ENCODE measurements at places on chromosomes 1 and 21.

GRCh38 chr21:35730325-35730724 is 330.0 kb downstream of the SETD4 start:
- no peak for DNase-seq

DNA sequence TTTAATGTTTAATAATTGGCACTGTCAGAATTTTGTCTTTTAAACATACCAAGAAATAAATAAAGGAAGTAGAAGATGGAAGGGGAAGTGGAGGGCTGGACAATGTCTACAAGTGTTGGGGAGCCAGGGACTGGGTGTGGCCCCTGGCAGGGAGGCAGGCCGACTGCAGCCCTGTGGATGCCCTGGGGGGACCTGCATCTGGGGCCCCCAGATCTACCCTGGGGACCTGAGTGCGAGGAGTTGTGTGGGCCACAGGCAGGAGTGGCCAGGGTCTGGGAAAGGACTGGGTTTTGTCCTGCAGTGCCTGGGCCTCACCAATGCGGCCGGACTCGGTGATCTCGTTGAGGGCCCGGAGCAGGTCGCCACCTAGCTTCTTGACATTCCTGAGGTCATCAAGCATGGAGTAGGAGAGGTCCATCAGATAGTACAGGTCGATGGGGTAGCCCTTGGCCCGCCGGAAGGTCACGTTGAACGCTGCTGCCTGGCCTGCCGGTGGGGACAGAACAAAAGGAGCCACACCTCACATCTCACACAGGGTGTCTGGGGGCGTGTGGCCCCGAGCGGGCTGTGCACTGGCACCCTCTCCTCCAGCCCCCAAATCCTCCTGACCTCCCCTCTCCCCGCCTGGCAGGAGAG is 17.5 kb downstream of the ITGB2 start:
- DNase-seq: no peak

DNA sequence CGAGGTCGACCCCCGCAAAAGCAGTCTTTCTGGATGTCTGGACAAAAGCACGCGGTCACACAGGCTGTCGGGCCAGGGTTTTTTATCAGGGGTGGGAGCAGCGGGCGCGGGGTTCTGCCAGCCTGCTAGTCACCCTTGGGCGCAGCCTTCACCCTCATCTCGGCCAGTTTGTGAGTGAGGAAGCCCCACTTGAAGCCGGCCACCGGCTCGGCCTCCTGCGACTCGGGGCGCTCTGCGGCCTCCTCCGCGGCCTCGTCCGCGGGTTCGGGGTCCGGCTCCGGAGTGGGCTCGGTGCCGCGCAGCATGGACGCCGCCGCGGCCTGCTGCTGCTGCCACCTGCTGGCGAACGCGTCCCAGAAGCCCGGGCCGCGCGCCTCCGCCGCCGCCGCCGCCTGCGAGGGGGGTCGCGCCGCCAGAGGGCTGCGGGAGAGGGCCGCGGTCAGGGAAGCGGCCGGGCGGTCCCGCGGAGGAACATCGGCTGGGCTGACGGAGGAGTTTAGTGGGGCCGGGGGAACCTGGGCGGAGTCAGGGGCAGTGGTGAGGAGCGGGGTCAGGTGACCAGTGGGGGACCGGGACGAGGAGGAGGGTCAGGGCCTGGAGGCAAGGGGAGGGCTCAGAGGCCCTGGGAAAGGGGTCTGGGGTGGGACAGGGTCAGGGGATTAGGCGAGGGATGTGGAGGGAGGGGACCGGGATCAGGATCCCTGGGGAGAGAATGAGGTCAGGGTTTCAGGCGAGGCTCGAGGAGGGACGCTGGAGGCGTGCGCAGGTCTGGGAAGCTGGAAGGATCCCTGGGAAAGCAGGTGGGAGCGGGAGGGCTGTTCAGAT is 4.5 kb downstream of the C1orf232 start:
- DNase-seq: no peak

DNA sequence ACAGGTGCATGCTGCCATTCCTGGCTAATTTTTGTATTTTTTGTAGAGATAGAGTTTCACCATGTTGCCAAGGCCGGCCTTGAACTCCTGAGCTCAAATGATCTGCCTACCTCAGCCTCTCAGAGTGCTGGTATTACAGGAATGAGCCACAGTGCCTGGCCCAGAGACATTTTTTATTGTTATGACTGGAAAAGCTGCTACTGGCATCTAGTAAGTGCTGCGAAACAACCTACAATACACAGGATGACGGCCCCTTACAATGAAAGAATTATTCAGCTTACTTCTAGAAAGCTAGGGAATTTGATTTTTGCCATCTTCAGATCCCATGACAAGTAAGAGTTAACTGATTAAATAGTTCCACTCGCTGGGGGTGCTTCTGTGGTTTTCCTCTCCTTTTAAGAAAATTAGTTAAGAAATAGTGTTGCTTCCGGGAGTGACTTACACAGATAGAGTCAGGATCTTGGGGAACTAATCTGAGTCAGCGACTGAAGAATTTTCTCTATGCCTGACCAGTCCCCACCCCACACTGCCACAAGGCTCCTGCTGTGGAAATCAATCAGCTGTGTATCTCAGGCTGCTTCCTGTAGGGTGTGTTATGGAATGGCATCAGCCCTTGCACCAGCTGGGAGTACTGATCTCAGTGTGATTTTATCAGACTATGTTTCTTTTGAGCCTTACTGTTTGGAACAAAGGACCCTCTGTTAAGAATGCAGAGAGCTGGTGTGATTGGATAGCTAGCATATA is 93.0 kb upstream of the BMP8A start:
- DNase-seq: peak; percentile 63

- no peak for DNase-seq
These were observed 11.1 kb upstream of the MSTO1 start for GRCh38 chr1:155598842-155599331.

DNA sequence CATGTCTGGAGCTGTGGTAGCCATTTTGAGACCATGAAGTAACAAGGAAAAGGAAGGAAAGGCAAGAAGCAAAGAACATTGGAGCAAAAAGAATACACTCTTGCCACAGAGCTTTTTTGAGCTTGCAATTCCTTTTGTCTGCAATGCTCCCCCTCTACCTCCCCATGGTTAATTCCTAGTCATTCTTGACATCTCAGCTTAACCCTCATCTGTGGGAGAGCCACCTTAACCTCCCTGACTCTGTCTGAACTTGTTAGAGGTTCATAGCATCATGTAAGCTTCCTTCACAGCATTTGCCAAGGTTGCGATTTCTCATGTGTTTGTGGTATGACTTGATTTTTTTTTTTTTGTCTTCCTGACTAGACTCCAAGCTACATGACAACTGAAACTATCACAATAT is 564.1 kb upstream of the PLXNA2 start:
- DNase-seq: no peak

- DNase-seq: no peak
These were observed 13.8 kb downstream of the PAXBP1 start for GRCh38 chr21:32757804-32758203.

DNA sequence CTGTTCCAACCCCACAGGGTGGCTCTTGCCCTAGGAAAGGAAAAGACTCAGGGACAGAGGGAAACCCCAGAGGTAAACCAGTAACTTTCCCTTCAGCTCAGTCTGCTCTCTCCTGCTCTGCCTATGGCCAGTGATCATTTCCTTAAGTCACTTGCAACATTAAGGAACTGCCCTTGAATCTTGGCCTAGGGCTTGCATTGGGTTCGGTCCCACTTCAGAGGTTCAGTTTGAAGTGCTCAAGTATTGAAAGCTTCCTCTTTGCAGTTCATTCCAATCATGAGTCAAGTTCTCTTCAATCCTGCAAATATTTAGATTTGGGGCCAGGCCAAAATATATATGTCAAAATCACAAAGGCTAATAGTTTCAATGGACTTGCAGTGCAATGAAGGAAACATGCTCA is 97.7 kb upstream of the IRF2BP2 start:
- no peak for DNase-seq

DNA sequence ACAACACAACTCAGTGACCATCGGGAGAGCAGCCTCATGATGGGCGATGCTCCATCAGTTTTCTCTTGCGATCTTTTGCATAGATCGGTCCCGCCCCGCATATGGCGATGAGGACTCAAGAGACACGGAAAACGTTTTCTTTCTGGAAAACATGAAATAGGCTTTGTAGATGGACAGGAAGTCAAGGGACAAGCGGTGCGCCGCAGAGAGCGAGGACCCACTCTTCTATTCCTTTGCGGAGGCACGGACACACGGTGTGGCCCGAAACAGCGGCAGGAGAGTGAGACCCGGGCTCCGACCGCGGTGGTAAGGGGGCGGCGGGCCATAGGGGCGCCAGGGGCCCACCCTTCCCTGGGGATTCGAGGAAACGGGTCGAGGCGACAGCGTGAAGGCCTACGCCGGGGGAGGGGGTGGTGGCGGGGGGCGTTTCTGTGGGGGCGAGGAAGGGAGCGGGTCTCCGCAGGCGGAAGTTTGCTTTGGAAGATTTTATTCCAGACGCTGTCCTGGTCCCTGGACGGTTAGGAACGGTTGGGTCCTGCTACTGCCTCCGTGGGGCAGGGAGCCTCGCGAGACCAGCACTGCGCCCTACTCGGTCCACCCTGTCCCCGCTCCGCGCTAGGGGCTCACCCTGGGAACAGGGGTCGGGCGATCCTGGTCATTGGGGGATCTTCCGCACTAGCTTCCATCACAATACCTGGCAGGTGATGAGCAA is 796 bp upstream of the TDRKH start:
- DNase-seq: peak; percentile 22

DNA sequence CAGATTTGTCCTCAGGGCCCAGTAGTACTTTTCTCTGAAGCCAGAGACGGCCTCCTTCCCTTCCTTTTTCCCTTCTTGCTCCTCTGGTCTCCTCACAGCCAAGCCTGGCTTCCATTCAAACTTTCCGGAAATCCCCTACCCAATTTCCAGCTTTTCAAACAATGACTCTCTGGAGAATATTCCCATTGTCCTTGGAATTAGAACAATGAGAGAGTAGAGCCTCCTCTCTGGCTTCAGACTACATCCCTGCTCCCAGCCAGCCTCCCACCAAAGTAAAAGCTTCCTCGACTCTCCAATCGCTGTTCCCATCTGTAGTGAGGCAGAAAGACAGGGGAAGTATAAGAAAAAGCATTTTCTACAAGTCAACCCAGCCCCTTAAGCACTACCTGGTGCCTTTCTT is 77.7 kb upstream of the SOX13 start:
- no peak for DNase-seq

DNA sequence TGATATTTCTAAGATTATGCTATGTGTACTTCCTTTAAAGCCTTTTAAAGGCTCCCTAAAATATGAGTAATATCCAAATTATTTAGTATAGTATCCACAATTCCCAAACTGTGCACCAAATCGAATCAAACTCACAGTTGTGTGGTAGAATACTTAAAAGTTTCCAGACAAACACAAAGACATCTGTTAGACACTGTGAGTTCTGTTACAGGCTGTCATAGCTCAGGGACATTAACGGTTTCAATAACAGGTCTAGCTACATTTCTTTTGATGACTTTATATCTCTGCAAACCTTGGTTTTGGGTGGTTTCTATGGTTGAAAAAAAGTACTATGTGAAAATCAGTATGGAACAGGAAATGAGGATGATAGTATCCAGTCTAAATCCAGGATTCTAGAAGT is 36.9 kb upstream of the NEK7 start:
- no peak for DNase-seq

- DNase-seq: no peak
These were observed 125.9 kb downstream of the RIPK4 start for GRCh38 chr21:41640748-41641509.

GRCh38 chr1:33895976-33896375 is 32.1 kb downstream of the HMGB4 start:
- DNase-seq: no peak

DNA sequence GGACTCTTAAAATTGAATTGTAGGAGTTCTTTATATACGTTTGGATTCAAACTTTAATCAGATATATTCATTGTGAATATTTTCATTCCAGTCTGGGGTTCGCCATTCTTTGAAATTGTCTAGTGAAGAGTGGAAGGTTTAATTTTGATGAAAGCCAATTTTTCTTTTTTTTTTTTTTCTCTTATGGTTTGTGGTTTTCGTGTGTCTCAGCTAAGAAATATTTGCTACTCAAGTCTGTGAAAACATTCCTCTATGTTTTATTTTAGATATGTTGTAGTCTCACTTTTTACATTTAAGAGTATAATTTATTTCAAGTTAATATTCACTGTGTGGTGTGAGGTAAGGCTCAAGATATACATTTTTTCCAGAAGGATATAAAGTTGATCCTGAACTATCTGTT is 220.5 kb downstream of the KCNT2 start:
- no peak for DNase-seq

DNA sequence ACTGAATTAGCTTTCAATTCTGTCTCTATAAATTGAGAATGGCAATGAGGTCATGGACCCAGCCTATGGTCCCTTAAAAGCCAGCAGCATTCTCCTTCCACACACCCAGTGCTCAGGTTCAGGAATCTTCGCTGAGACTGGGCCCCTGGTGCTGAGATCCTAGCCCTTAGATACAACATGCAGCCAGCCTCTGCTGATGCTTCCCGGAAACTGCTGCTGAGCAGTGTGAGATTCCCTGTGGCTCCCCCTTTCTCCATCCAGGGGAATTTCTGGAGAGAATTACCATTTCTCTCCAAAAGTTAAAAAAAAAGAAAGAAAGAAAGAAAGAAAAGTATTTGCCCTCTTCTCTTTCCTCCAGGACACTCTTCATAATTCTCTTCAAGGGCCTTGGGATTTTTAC is 31.7 kb upstream of the RALGPS2 start:
- no peak for DNase-seq

GRCh38 chr1:68332041-68332440 is 99.7 kb upstream of the WLS start:
- DNase-seq: no peak

DNA sequence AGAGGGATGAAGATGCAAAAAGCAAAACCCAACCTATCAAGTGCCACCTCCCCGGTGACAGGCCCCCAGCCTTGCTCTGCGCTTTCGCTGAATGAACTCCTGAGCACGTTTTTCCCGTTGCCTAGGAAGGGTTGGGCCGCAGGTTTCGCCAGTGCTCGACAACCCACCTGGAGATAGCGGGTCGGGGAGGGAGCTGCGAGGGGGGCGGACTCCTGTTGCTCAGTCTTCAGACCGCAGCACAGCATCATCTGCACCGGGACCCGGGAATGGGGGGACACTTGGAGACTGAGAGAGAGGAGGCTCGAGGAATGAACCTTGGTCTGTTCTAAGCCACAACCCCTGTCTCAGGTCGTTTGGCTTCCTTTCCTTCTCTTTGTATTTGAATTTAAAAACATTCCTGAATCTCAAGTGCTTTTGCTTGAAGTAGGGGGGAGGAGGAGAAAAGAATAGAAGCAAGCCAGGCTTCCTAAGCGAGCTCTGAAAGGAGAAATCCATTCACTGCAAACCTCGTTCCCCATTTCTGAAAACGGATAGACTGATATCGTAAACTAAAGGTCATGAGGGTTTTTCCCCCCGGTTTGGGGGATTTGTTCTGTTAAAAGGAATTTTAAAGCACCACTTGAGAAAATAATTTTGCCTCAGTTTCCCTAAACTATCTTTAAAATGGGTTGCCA is 1.2 kb downstream of the AK5 start:
- DNase-seq: no peak

Measured in activated naive CD4-positive, alpha-beta T cell treated with anti-CD3 and anti-CD28 coated beads, Interleukin-2, amount 50 U/mL, for 72 hours (primary cell).